ENCODE measurements at places on chromosomes 7 and 10. TPM values are rescaled to one million over a fixed set of nuclear protein-coding genes. Genes with fewer than 3 reads are reported as not detected.

Gene NANOS1
- total RNA-seq, result 0.40 TPM

Gene CARD11
- total RNA-seq, result 41.8 TPM

Gene ANK3
- total RNA-seq, result 5.4 TPM

Gene LIPN
- total RNA-seq, result not detected

Gene STEAP1
- 42.7 TPM for total RNA-seq

Gene ADCYAP1R1
- not detected for total RNA-seq

DNA sequence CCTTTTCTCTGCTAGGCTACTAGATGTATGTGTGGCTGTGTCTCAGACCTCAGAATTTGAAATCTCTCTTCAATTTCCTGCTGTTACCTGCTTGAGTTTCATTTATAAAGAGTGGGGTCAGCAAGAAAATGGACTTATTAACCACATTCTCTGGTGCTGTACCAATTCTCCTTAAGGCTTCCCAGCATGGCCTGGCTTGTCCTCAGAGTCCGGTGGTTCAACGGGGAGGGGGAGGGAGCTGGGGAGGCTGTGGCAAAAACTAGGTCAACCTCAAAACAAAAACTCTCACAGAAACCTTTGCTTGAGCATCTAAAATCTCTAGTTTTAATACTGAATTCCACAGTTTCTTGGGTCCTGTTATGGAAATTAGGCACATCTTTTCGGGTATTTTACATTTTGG, 389.1 kb upstream of the COBL start:
- no peak overlapping the region for H3K4me3 ChIP-seq
- H3K36me3 ChIP-seq, result no peaks in the 10 kb centered on the region
- H3K27me3 ChIP-seq, result no peaks in the 10 kb centered on the region
- DNase-seq, result no peak

- no peaks in the 10 kb centered on the region for H3K36me3 ChIP-seq
- H3K27ac ChIP-seq, result no peak overlapping the region
- no peak overlapping the region for H3K4me3 ChIP-seq
- H3K27me3 ChIP-seq, result peaks cover 12% of the 10 kb centered on the region
- DNase-seq, result peak; percentile 43
Observed at GRCh38 chr7:19747740-19748339, 25.6 kb downstream of the TMEM196 start.

GRCh38 chr7:117096330-117096729, 143.0 kb downstream of the ST7 start:
- no peaks in the 10 kb centered on the region for H3K27me3 ChIP-seq
- peaks cover 4% of the 10 kb centered on the region for H3K4me1 ChIP-seq
- H3K27ac ChIP-seq, result no peak overlapping the region
- H3K36me3 ChIP-seq, result no peaks in the 10 kb centered on the region

- no peak overlapping the region for H3K27ac ChIP-seq
- H3K36me3 ChIP-seq, result no peaks in the 10 kb centered on the region
- H3K4me1 ChIP-seq, result no peaks in the 10 kb centered on the region
- no peak for DNase-seq
- no peak overlapping the region for H3K4me3 ChIP-seq
Observed at GRCh38 chr10:86670290-86670811, 2.0 kb downstream of the LDB3 start.

GRCh38 chr7:140752533-140752932, 56.0 kb downstream of the NDUFB2 start:
- H3K4me3 ChIP-seq, result no peak overlapping the region
- H3K27ac ChIP-seq, result no peak overlapping the region
- no peaks in the 10 kb centered on the region for H3K36me3 ChIP-seq
- no peak for DNase-seq

GRCh38 chr7:50330696-50331095, 26.2 kb downstream of the IKZF1 start:
- no peaks in the 10 kb centered on the region for H3K36me3 ChIP-seq
- H3K27me3 ChIP-seq, result peaks cover 3% of the 10 kb centered on the region
- no peak overlapping the region for H3K27ac ChIP-seq
- H3K4me3 ChIP-seq, result no peak overlapping the region
- no peaks in the 10 kb centered on the region for H3K4me1 ChIP-seq
- DNase-seq, result no peak

DNA sequence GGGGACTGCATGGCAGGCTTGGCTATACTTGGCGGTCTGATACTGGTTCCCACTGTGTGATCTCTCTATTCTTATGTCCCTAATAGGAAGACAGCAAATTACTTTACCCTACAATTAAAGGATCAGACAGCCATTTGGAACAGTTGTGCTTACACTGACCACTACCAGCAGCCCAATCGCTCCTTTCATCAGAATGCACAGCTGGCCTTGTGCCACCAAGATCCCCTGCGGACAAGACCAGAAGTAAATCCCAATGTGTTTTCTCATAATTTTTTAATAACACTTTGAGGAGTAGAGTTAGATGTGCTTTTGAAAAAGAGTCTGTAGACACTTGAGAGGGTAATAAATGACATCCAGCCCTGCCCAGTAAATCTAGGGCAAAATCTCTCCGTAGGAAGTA, 297.2 kb upstream of the ZNF32 start:
- no peak for DNase-seq
- no peak overlapping the region for H3K4me3 ChIP-seq
- no peaks in the 10 kb centered on the region for H3K36me3 ChIP-seq
- peaks cover 3% of the 10 kb centered on the region for H3K4me1 ChIP-seq
- H3K27ac ChIP-seq, result no peak overlapping the region
- peaks cover 2% of the 10 kb centered on the region for H3K27me3 ChIP-seq

- no peak for DNase-seq
- H3K4me3 ChIP-seq, result no peak overlapping the region
- H3K27ac ChIP-seq, result no peak overlapping the region
- no peaks in the 10 kb centered on the region for H3K36me3 ChIP-seq
- H3K27me3 ChIP-seq, result no peaks in the 10 kb centered on the region
Observed at GRCh38 chr7:56091591-56091990, 1.2 kb downstream of the PHKG1 start.

GRCh38 chr10:112654794-112655193, 207.8 kb downstream of the VTI1A start:
- peaks cover 7% of the 10 kb centered on the region for H3K4me1 ChIP-seq
- H3K27ac ChIP-seq, result no peak overlapping the region
- H3K36me3 ChIP-seq, result no peaks in the 10 kb centered on the region
- no peaks in the 10 kb centered on the region for H3K27me3 ChIP-seq
- H3K4me3 ChIP-seq, result no peak overlapping the region

DNA sequence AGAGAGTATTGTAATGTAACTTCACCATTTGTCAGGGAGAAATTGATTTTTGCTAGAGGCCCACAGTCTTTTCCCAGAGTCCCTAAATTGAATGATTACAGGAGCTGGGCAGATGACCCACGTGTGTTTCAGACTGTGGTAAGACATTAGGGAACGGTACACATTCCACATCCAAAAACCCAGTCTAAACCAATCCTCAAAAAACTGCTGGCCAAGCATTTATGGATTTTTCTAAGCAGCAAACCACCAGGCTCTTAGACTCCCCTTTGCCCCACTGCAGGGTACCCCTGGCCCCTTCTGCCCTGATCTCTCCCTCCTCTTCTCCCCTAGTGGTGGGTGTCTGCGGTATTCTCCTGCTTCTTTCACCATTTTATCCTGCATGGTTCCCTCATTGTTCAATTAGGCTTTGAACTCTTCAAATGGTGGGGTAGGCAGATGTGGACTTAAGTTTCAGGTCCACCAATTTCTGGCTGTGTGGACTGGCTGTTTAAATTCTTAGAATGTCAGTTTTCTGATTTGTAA, 135.5 kb upstream of the SORCS3 start:
- no peaks in the 10 kb centered on the region for H3K27me3 ChIP-seq
- H3K27ac ChIP-seq, result no peak overlapping the region
- no peak overlapping the region for H3K4me3 ChIP-seq
- no peak for DNase-seq

- DNase-seq, result no peak
- no peak overlapping the region for H3K4me3 ChIP-seq
- no peaks in the 10 kb centered on the region for H3K27me3 ChIP-seq
- H3K36me3 ChIP-seq, result no peaks in the 10 kb centered on the region
Observed at GRCh38 chr10:7338469-7338868, 72.4 kb downstream of the SFMBT2 start.

DNA sequence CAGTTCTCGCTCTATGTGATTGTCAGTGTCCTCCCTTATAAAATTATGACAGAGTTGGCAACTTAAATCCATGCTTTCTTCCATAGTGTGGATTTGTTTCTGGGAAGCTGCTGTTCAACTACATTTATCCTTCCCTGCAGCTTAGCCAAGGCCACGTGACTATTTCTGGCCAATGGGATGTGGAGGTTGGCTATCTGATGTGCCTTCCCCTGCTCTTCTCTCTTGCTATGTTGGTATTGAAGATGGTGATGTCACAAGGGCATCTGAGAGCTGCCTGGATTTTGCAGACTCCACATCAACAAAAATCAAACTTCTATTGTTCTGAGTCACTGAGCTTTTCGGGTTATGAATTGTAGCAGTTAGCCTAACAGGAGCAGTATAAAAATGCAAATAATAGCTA, 164.9 kb upstream of the RHOBTB1 start:
- no peaks in the 10 kb centered on the region for H3K27me3 ChIP-seq
- H3K36me3 ChIP-seq, result no peaks in the 10 kb centered on the region
- no peak overlapping the region for H3K27ac ChIP-seq

GRCh38 chr10:58757352-58758065, 244.8 kb downstream of the BICC1 start:
- H3K4me1 ChIP-seq, result no peaks in the 10 kb centered on the region
- no peak overlapping the region for H3K4me3 ChIP-seq
- no peak for DNase-seq
- H3K36me3 ChIP-seq, result no peaks in the 10 kb centered on the region
- H3K27me3 ChIP-seq, result no peaks in the 10 kb centered on the region
- H3K27ac ChIP-seq, result no peak overlapping the region

DNA sequence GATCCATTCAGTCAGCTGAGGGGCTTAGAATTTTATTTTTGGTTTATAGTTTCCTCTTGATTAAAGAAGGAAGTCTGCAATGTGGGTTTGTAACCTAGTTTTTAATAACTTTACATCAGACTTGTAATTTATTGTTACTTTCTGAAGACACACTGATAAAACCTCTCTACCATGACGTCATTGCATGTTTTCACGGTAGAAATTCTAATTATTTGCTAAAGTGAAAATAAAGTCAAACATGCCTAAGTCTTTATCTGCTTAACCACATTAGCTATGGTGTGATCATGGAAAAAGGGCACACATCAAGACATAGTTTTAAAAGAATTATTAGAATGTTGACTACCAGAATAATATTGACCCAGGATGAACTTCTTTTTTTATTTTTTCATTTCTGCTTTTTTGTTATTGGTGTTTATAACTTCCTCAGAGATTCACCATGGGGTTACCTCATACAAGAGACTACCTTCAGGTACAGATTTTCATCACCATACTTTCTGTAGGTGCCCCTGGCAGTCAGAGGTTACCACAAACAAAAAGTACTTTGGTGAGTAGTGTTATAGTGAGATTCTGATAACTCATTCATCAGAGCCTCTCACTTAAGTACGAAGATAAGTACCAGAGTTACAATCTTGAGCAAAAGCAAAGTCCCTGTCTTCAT, 7.0 kb upstream of the PANK1 start:
- H3K4me3 ChIP-seq, result no peak overlapping the region
- no peak overlapping the region for H3K27ac ChIP-seq
- H3K27me3 ChIP-seq, result peaks cover 3% of the 10 kb centered on the region
- H3K36me3 ChIP-seq, result no peaks in the 10 kb centered on the region
- DNase-seq, result no peak

GRCh38 chr7:111735661-111736551, 173.6 kb upstream of the IMMP2L start:
- no peaks in the 10 kb centered on the region for H3K27me3 ChIP-seq
- peaks cover 10% of the 10 kb centered on the region for H3K4me1 ChIP-seq
- H3K4me3 ChIP-seq, result no peak overlapping the region
- peaks cover 35% of the 10 kb centered on the region for H3K36me3 ChIP-seq

GRCh38 chr7:11517853-11518252, 314.1 kb downstream of the THSD7A start:
- no peaks in the 10 kb centered on the region for H3K27me3 ChIP-seq
- no peaks in the 10 kb centered on the region for H3K36me3 ChIP-seq
- H3K4me3 ChIP-seq, result no peak overlapping the region

GRCh38 chr7:111827863-111828504, 265.7 kb upstream of the IMMP2L start:
- no peaks in the 10 kb centered on the region for H3K27me3 ChIP-seq
- peaks cover 43% of the 10 kb centered on the region for H3K4me1 ChIP-seq
- H3K36me3 ChIP-seq, result peaks cover 8% of the 10 kb centered on the region
- DNase-seq, result peak; percentile 73
- H3K4me3 ChIP-seq, result no peak overlapping the region

GRCh38 chr7:115662120-115662519, 368.4 kb downstream of the TFEC start:
- no peak for DNase-seq
- H3K36me3 ChIP-seq, result no peaks in the 10 kb centered on the region
- H3K4me3 ChIP-seq, result no peak overlapping the region
- H3K27me3 ChIP-seq, result no peaks in the 10 kb centered on the region

DNA sequence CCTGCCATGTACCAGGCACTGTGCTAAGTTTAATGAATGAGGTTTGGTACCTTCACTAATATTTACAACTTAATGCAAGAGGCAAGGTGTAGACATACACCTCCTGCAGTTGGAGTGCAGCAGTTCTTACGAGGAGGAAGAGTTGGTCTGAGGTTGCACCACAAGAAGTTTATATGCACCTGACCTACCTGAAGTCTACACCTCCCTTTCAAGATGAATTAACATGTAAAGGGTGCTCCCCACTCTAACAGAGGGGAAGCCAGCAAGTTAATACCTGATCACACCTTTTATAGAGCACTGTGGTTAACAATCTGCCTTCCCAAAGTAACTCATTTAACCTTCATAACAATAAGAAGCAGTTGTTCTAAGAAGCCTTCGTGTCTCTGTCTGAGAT, 120.0 kb downstream of the LYZL1 start:
- no peak overlapping the region for H3K27ac ChIP-seq
- no peak for DNase-seq
- peaks cover 7% of the 10 kb centered on the region for H3K4me1 ChIP-seq
- H3K36me3 ChIP-seq, result no peaks in the 10 kb centered on the region
- no peaks in the 10 kb centered on the region for H3K27me3 ChIP-seq
- H3K4me3 ChIP-seq, result no peak overlapping the region

DNA sequence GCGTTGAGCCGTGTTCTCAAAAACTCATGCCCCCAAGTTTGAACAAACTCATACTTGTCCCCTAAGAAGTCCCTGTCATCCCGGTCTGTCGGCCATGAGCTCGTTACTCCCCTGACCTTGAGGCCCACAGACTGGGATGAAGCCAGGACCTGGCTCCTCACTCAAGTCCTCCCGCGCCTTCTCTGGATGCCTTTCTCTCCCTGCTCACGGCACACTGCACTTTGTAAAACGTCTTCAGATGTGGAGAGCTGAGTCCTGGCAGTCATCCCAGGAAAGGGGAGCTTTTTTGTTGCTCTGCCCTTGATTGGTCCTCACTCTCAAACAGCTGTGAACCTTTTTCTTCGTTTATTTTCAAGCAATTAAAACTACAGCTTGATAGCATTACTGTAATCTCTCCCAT, 110.8 kb downstream of the JAZF1 start:
- no peak overlapping the region for H3K27ac ChIP-seq
- DNase-seq, result no peak
- no peaks in the 10 kb centered on the region for H3K27me3 ChIP-seq
- no peaks in the 10 kb centered on the region for H3K36me3 ChIP-seq
- H3K4me1 ChIP-seq, result no peaks in the 10 kb centered on the region
